ENCODE measurements at places on chromosomes 1 and 21.

DNA sequence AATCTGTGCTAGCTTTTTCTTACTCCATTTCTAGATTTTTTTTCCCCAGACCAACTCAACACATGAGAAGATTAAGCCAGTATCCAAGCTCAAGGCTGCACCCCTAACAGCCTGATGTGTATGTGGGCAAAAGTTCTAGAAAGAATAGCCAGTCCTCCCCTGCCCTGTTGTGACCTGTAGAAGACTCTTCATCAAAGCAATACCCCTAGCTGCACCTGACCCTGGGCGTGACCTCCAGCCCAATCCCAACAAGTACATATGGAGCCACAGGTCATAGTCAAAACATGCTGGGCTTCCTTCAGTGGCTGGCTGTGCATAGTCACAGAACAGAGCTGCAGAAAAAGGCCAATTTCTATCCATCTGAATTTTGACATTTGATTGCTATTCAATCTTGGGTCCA lies 72.5 kb downstream of the ATP1A1 start:
- no peak for DNase-seq

GRCh38 chr1:69878338-69878737 lies 310.6 kb downstream of the LRRC7 start:
- no peak for DNase-seq

GRCh38 chr1:59494145-59494833 lies 197.4 kb downstream of the FGGY start:
- no peak for DNase-seq

- no peak for DNase-seq
Observed at GRCh38 chr1:7233237-7233540, 447.9 kb downstream of the CAMTA1 start.

GRCh38 chr1:92989253-92989652 lies 28.0 kb upstream of the DIPK1A start:
- DNase-seq, result no peak

DNA sequence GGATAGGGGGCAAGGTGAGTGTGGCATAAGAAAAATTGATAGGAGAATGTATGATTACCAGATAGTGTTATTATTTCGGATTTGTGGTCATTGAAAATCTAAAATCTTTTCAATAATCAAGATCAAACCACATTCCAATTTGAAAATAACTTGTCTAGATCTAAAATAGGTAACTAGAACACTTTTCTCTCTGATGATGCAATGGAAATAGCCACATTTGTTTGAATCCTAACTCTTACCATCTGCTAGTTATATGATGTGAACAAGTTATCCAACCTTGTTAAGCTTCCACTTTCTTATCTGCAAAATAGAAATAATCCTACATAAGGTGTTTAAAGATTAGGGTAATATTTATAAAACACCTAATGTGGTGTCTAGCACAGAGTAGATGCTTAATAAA lies 3.8 kb downstream of the BTF3L4 start:
- DNase-seq, result no peak

DNA sequence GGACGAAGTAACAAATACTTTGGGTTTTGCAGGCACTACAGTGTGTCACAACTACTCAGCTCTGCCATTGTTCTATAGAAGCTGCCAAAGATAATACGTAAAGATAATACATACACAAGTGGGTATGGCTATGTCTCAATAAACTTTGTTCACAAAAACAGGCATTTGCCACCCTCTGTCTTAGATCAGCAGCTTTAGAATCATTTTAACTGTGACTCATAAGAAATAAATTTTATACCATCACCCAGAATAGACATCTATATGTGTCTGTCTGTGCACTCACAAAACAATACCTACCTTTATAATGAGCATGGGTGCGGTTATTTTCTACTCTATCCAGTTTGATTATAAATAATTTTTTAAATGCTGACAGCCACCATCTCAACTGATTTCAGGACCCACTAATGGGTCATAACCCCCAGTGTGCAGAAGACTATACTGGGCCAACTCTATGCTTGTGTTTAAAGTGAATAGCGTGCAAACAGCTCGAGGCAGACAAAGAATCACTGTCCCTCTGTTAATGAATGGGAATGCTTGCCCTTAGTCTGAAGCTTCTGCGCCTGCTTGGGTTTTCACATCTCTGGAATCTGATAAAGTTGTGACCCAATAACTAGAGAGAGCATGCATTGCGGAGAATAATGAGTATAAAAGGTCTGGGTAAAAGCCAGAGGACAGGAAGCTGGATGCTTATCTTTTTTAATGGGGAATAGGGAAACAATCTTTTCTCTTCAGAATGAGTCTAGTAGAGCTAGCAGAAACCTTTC lies 216.2 kb downstream of the PLPP3 start:
- no peak for DNase-seq

DNA sequence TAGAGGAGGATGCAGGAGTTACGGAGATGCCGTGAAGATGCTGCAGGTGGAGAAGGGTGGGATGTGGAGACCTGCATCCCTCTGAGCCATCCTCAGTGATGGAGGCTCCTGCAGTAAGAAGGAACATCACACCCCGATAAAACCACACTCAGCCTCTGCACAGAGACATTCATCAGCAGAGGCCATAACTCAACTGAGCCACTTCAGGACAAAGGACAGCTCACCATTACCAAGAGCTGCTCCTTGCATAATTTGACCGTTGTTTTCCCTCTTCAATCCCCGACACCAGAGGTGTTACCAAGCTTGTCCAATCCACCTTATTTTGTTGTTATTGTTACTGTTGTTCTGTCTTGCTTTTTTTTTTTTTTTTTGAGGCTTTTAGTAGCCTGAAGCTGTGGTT lies 543.9 kb downstream of the AJAP1 start:
- DNase-seq, result no peak

All from stimulated activated CD8-positive, alpha-beta memory T cell treated with anti-CD3 and anti-CD28 coated beads, Interleukin-2, amount 100 ng/mL, for 1 hour (primary cell).